Fibroblast of skin of right quadriceps (primary cell): ENCODE measurements at places on chromosomes 3 and 15.
A peak's percentile ranks its signal among the peaks of the same experiment; 100 is the strongest.

DNA sequence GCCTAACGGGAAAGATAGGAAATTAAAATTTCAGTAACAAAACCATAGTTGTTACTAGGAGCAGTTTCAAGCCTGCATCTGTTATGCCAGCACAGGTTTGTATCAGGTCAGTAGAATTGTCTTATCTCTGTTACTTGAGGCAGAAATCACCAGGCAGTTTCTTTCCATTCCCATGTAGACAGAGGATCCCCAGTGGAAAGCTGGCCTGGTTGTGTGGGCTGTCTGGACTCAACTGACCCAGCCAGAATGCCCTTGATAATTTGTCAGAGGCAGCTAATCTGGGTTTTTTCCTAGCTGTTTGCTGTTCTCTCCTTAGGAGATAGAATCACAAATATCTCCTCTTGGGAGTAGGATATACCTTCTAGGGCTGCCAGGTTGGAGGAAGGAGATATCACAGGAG is 1044.7 kb downstream of the IGSF11 start:
- no peak for DNase-seq

GRCh38 chr3:126908752-126909275 is 74.1 kb upstream of the PLXNA1 start:
- no peak for DNase-seq

GRCh38 chr3:160697637-160698380 is 20.8 kb downstream of the ARL14 start:
- DNase-seq, result peak; percentile 85

GRCh38 chr3:184741259-184741556 is 29.3 kb upstream of the MAGEF1 start:
- no peak for DNase-seq

DNA sequence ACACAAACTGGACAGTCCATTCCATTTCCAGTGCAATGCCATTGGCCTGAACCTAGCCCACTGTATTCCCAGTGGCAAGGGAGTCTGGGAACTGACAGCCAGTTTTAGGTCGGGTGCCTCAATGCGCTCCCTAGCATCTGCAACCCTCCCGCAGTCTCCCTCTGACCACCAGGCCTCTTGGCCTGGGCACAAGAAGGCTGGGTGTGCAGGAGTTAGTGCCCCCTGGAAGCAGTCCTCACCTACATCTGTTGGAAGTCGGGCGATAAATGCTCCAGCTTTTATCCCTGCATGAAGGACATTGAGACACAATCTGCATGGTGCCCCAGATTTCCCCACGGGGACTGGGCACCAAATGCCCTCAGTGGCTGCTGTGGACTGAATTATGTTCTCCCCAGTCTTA is 12.7 kb downstream of the C3orf22 start:
- DNase-seq, result no peak

- DNase-seq, result no peak
Measured at GRCh38 chr3:122183521-122183892, at the start of gene CASR. Gene CASR, plus strand, starts transcription at chr3:122183668. Its CDS starts 70,522 bp downstream, at chr3:122254190.

DNA sequence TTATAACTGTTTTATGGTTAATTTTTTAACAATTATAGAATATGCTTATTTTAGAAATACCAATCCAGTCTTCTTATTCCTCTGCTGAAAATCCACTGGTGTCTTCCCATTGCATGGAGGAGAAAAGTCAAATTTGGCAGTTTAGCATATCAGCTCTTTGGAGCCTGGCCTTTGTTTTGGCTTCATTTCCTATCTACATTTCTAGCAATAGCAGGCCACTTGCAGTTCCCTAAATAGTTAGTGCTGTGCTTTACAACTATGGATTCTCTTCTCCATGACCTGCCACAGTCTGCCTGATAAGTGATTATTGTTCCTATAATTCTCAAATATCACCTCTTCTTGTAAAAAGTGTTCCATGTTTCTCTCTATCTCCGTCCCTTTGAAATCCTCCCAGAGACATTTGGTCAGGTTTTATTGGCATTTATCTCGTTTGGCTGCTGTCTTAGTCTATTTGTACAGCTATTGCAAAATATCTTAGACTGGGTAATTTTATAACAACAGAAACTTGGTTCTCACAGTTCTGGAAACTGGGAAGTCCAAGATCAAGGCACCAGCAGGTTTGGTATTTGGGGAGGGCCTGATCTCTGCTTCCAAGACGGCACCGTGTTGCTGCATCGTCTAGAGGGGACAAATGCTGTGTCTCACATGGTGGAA is 8.2 kb upstream of the SEC22A start:
- DNase-seq, result no peak

GRCh38 chr3:19248143-19248542 is 99.8 kb downstream of the KCNH8 start:
- DNase-seq, result no peak

GRCh38 chr3:16506884-16507577 is 6.5 kb downstream of the RFTN1 start:
- no peak for DNase-seq

GRCh38 chr3:125401402-125401801 is 26.3 kb upstream of the ZNF148 start:
- peak; percentile 71 for DNase-seq

DNA sequence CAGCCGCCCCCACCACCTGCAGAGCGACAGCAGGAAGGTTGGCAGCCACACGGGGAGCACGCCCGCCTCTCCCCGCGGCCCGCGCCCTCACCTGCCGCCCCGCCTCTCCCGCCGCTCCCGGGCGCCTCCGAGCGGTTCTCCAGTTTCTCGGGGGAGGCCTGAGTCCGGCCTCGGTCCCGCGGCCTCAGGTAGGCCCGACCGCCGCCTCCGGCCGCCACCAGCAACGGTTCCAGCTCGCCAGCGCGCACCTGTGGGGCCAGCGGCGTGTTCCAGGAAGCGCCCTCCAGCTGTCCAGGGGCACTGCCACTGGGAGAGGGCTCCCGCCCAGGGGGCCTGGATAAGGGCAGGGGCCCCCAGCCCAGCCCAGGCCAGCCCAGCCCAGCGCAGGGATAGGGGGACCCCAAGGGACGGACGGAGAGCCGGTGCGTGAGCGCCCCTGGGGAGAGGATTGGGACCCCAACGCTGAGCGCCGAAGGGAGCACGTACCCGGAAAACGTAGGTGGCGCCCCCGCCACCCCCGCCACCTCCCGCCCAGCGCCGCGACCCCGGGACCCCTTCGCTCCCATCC is 2.2 kb downstream of the LTK start:
- no peak for DNase-seq

GRCh38 chr3:193391902-193392301 is 13.3 kb upstream of the ATP13A5 start:
- DNase-seq, result peak; percentile 11

- DNase-seq, result no peak
Measured at GRCh38 chr15:94069844-94070243, 161.5 kb upstream of the MCTP2 start.

DNA sequence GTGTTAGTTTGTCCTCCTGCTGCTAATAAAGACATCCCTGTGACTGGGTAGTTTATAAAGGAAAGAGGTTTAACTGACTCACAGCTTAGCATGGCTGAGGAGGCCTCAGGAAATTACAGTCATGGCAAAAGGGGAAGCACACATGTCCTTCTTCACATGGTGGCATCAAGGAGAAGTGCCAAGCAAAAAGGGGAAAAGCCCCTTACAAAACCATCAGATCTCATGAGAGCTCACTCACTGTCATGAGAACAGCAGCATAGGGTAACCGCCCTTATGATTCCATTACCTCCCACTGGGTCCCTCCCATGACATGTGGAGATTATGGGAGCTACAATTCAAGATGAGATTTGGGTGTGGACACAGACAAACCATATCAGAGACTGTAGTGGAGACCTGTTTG is 27.0 kb downstream of the TM2D3 start:
- DNase-seq, result no peak

GRCh38 chr15:68553994-68554720 is 24.6 kb upstream of the CORO2B start:
- DNase-seq, result peak; percentile 60

DNA sequence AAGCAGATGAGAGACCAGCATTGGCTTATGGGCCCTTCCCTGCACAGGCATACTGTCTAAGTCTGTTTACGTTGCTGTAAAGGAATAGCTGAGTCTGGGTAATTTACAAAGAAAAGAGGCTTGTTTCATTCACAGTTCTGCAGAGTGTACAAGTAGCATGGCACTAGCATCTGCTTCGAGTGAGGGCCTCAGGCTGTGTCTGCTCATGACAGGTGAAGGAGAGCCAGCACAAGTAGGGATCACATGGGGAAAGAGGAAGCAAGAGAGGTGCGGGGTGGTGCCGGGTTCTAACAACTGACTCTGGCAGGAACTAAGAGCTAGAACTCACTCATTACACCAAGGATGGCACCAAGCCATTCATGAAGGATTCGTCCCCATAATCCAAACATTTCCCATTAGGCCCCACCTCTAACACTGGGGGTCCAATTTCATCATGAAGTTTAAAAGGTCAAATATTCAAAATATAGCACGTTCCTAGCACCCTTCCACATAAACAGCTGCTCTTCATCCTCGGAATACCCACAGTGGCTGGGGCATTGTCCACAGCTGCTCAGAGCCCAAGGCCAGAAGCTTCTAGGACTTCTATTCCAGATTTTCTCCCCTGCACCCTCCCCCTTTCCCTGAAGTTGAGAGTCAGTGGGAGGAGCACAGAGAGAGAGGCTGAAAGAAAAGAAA is 5.6 kb downstream of the RTP3 start:
- no peak for DNase-seq

- peak; percentile 65 for DNase-seq
Measured at GRCh38 chr3:156614642-156615511, 59.5 kb upstream of the TIPARP start.

- no peak for DNase-seq
Measured at GRCh38 chr3:125694761-125695294, 99.5 kb upstream of the OSBPL11 start.

GRCh38 chr3:178494386-178494785 is 41.9 kb upstream of the KCNMB2 start:
- peak; percentile 80 for DNase-seq

GRCh38 chr3:112980080-112980479 is 5.2 kb upstream of the CD200R1 start:
- DNase-seq, result no peak

DNA sequence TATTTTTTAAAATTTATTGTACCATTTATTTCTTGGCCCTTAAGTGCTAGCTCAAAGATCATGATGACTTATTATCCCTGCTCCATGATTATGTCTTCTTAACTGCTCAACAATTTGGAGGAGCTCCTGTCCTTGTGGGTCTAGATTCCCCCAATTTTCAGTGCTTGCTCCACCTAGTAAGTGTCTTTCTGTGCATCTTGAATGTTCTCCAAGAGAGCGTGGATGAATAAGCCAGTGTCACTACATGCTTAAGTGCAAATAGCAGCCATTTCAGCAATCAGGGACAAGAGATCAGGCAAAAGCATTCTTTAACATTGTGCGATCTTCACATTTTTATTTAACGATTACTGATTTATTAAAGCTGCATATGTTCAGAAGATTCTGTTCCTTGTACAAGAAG is 99.4 kb downstream of the ALCAM start:
- DNase-seq, result no peak

DNA sequence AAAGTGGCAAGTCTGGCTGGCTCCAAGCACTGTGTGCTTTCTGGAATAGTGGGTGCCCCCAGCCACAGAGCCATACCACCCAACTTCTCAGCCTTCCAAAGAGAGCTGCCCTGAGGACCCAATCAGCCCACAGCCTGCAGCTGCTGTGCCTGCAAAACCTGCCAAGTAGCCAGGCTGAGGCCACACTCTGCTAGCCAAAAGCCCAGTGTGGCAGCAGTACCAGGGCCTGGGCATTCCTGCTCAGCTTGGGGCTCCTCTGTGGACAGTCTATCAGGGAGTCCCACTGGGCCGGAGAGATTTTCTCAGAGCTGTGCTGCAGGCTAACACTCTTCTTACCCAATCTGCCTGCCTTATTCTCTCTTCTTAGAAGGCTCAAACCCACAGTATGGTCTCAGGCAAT is 136.5 kb downstream of the TPRA1 start:
- DNase-seq, result no peak

GRCh38 chr3:32994045-32994444 is 42.6 kb downstream of the CCR4 start:
- no peak for DNase-seq

- DNase-seq, result peak; percentile 33
Measured at GRCh38 chr3:32577581-32578556, 7.2 kb upstream of the DYNC1LI1 start.

DNA sequence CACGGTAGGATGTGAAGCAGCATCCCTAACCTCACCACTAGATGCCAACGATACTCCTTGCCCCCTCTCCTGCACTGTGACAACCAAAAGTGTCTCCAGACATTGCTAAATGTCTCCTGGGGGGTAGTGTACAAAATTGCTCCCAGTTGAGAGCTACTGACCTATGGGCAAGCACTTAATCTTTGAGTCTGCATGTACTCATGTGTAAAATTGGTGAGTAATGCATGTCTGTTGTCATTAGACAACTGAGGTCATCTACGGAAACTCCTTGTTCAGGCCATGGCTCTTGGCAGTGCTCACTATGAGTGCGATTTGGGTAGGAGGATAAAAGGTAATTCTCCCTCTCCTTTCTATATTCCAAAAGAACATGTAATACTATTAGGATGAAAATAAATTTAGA is 29.2 kb downstream of the PDHB start:
- peak; percentile 77 for DNase-seq

DNA sequence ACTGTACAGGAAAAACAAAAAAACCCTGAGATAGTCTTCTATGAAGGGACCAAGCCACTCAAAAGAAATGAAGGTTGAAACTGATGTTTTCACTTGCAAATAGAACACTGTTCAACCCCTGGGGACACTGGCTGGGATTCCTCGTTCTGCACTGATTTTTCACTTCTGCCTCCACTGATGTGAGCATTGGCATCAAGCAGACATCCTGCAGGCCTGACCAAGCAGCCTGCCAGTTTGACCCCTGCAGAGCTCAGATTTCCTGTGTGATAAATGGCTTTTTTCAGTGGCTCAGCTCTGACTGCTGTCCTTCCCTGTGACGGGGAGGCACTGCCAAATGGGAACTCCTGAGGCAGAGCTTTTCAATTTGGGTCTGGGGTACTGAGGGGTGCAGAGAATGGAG is 50.0 kb downstream of the RASGRP1 start:
- no peak for DNase-seq

DNA sequence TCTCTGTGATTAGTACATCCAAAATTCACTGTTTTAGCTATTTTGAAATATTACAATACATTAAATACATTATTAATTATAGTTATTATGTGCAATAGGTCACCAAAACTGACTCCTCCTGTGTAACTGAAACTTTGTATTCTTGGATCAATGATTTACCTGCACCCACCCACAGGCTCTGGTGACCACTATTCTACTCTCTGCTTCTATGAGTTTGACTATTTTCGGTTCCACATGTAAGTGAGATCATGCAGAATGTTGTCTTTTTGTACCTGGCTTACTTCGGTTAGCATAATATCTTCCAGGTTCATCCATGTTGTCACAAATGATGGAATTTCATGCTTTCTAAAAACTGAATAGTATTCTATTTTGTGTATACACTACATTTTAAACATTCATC is 43.8 kb downstream of the SLC2A2 start:
- no peak for DNase-seq

- DNase-seq, result no peak
Measured at GRCh38 chr15:41543521-41543870, 561 bp downstream of the RPAP1 start.

DNA sequence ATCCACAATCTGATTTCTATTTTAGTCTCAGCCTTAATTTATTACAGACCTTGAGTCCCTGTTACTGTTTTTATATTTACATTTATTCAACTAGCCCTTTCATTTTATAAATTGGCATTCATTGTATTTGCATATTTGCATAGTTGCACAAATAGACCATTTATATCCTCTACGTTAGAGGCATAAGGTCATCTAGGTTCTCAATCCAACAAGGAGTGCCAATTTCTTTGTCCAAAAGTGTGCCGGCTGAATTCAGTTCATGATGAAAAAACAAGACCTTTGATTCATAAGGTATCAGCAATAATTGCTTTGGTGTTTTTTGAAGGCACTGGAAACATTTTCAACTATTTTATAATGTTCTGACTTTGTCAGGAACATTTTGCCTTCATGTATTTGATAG is 33.9 kb upstream of the NANOGP8 start:
- no peak for DNase-seq
